ENCODE measurements at places on chromosomes 1 and 21.

- no peak for DNase-seq
Observed at GRCh38 chr1:232421143-232421796, 208.7 kb downstream of the SIPA1L2 start.

DNA sequence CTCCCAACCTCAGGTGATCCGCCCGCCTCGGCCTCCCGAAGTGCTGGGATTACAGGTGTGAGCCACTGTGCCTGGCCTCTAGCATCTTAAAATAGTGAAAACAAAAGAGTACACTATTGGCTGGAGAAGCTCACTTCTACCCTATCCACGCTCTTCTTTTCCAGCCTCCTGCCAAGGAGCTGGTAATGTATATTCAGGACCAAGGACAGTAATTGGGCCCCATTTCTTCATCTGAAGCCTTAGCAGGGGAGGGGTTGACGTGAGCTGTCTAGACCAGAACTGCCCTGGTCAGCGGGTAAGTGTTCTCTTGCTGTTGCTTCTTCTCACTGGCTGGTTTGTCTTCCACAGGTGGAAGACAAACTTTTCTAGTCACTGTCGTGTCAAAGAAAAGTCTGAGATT lies 70.2 kb downstream of the DNM3 start:
- peak; percentile 7 for DNase-seq

- no peak for DNase-seq
Observed at GRCh38 chr1:112496290-112496689, 12.5 kb upstream of the WNT2B start.

- DNase-seq, result peak; percentile 63
Observed at GRCh38 chr1:102970496-102971078, 137.7 kb downstream of the COL11A1 start.

DNA sequence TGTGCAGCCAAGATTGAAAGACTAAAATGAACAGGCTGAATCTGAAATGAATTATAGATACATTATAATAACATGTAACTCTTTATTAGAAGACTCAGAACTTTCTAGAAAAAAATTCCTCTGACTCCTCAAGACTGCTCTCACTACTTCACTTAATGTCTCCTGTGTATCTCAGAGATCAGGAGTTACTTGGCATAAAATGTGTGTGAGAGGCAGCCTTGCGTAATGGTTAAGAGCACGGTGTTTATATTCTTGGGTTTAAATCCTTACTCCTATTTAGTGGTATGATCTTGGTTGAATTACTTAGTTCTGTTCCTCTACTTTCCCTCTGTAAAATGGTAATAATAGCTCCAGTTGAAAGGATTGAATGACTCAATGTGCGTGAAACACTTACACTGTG lies 634.9 kb downstream of the LTN1 start:
- DNase-seq, result peak; percentile 33
